HAP-1 (cell line): ENCODE measurements at places on chromosomes 16 and 17.
A peak's percentile ranks its signal among the peaks of the same experiment; 100 is the strongest.

DNA sequence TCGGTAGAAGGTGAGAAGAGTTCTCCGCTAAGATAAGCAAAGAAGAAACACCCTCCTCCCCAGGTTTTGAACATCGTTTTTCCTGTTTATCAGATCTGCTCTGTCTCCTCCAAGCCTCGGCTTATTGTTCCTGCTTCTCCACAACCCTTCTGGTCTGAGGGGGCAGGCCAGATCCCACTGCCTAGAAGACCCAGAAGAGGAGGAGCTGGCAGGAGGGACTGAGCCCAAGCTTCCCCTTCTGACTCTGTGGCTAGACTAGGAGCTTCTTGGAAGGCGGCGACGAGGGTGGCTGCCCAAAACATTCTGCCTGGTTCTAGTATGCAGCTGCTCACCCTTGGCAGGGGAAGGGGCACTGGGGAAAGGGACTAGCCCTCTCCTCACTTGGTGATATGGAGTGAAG lies 5.2 kb upstream of the HOXB5 start:
- DNase-seq: no peak

GRCh38 chr17:7261379-7262191 lies 693 bp downstream of the CLDN7 start:
- no peak for DNase-seq

DNA sequence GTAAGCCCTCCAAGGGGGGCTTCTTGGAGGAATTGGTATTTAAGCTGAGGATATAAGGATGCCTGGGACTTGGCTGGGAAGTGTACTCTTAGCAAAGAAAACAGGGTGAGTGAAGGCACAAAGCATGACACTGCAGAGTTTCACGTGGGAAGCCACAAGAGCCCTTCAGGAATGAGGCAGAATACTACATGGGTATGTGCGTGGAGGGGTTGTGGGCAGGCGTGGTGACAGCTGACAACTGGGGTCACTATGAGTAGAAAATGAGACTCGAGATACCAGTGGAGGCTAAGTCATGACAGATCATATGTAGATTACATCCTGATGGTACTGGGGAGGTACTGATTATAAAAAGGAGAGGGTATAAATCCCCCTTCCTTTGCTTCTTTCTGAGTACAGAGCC lies 78.1 kb upstream of the XYLT1 start:
- no peak for DNase-seq

DNA sequence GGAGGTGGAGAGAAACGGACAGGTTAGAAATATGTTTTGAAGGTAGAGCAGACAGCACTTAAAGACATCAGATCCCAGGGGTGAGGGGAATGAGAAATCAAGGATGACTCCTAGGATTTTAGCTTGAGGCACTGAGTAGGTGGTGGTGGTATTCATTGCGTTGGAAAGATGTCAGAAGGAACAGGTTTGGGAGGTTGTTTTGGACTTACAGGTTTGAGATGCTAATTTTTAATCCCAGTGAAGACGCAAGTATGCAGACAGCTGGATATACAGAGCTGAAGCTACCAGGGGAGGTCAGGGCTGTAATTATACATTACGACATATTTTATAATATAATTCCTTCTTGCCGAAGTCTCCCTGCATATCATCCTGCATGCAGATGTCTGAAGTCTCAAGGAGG lies 433.3 kb downstream of the XYLT1 start:
- DNase-seq: no peak

DNA sequence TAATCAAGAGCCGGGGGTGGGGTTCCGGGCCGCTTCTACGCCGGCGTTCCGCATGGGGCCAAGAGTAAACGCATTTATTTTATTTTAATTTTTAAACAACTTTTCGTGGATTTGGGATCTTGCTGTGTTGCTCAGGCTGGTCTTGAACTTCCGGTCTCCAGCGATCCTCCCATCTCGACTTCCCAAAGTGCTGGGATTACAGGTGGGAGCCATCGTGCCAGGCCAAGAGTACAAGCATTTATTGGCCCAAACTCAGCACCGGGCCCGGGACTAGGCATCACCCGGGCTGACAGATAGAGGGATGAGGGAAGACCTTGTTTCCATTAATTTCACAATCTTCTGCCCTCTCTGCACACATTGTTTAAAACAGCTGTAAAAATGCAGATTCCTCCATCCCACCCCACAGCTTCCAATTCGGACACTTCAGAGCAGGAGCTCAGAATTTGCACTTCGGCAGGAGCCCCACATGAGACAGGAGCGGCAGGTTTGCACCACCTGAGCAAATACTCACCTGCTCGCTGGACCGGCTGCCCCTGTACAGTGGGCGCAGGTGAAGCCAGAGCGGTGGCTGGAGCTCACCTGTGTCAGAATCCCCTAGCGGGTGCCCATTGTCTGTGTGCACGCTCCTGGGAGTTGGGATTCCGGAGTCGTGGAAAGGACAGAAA lies 663 bp upstream of the GINS2 start:
- DNase-seq: peak; percentile 34

DNA sequence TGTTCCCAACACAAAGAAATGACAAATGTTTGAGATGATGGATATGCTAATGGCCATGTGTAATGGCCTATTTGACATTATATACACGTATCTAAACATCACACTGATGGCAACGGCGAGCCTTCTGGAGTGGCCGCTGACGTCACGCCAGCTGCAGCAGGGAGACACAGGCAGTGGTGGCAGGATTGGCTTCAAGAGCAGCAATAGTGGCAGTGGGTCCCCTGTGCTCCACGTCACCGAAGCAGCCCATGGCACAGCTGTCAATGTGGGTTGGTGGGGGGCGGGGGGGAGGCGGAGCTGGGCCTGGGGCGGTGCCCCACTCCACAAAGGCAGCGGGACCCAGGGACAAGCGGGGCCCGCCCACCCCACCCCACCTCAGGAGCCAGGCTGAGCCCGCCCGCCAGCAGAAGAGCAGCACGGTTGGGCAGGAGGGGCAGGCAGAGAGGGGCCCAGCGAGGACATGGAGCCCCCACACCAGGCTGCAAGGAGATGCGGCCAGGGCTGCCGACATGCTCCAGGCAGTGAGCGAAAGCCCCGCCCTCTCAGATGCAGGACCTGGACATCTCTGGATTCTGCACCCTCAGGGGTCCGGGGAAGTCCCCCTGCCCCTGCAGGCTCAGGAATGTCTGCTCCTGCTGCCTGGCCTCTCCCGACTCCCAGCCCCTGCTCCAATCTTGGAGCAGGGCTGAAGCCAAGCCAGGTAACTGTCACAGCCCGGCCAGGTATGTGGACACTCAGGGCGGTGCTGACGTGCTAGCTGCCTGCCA lies 64.6 kb downstream of the USP32 start:
- DNase-seq: no peak

GRCh38 chr16:55839115-55839514 lies 6.2 kb upstream of the CES1 start:
- no peak for DNase-seq

DNA sequence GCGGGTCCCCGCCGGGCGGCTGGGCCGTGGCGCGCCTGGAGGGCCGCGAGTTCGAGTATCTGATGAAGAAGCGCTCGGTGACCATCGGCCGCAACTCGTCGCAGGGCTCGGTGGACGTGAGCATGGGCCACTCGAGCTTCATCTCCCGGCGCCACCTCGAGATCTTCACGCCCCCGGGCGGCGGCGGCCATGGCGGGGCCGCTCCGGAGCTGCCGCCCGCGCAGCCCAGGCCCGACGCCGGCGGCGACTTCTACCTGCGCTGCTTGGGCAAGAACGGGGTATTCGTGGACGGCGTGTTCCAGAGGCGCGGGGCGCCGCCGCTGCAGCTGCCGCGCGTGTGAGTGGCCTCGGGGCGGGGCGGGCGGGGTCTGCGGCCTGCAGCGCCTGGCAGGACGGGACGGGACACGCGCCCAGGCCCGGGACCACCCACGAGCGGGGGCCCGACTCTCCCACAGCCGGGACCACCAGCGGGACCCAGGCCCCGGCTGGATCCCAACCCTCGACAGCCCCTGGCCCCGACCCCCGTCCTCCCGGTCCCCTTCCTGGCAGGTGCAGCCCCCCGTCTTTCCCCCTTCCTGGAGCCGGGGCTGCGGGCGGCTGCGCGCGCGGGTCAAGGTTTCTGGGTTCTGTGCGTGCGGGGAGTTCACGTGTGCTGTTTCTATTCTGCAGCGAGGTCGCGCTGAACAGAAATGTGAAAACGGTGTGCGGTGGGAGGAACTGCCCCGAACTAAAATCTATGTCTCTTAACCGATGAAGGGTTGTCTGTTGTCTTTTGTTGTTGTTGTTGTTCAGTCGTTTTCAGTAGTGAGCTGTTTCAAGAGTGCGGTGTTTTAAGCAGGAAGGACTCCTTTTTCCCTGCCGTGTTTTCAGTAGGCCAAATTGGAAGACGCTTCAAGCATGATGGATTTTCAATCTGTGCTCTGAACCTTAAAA lies 705 bp downstream of the FOXK2 start:
- peak; percentile 44 for DNase-seq

DNA sequence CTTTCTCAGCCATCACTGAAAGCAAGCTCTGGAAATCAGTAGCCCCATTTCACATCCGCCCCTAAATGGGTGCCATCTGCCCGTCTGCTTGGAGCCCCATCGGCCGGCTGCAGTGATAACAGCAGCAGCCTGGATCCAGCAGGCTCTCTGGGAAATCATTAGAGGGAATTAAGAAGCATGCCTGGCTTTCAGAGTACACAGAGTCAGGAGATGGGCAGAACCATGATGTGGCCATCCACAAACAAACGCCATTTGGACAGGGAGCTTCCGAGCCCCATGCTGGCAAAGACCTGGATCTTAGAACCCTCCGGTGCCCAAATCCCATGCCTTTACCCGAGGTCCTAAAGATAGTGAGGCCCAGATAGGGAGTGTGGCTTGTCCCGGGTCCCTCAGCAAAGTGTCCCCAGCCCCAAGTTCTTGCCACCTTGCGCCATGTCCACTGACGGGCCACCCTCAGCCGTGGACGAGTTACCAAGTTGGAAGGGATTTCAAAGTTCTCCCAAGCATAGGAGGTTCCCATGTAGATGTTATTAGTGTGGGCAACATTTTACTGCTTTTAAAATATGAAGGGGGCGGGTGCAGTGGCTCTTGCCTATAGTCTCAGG lies 1.0 kb upstream of the LITAF start:
- no peak for DNase-seq

- DNase-seq: no peak
Measured at GRCh38 chr17:82234211-82235055, 5.6 kb downstream of the SLC16A3 start.

GRCh38 chr17:78120971-78121800 lies 7.4 kb downstream of the TMC6 start:
- no peak for DNase-seq

- peak; percentile 67 for DNase-seq
Measured at GRCh38 chr17:78316867-78317789, 42.7 kb downstream of the SOCS3 start.

- no peak for DNase-seq
Measured at GRCh38 chr17:61385577-61386236, 13.9 kb upstream of the TBX2 start.

GRCh38 chr17:44867841-44868240 lies 20.2 kb downstream of the HIGD1B start:
- DNase-seq: no peak

DNA sequence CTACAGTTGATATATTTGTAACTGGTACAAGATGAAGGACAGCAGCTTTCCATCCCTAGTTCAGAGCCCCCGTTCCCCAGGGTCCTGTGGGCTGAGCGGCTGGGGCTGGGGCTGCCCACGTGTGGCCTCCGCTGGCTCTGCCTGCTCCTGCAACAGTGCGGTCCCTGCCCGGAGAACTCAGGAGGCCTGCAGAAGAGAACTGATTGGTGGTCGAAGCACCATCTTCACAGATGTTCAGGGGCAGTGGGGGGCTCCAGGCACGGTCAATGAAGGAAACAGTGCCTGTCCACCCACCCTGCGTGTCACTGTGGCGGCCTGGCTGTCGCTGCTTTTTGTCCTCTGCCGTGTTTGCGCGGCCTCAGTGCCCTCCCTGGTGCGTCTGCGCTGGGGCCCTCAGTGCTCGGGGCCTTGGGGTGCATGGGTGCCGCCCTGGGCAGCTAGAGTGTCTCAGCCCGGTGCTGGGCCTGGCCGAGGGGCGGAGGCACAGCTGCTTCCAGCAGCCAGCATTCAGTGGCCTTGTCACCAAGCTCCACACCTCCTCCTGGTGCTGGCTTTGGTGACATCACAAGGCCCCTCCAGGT lies 4.2 kb upstream of the NUDT16L1 start:
- no peak for DNase-seq

DNA sequence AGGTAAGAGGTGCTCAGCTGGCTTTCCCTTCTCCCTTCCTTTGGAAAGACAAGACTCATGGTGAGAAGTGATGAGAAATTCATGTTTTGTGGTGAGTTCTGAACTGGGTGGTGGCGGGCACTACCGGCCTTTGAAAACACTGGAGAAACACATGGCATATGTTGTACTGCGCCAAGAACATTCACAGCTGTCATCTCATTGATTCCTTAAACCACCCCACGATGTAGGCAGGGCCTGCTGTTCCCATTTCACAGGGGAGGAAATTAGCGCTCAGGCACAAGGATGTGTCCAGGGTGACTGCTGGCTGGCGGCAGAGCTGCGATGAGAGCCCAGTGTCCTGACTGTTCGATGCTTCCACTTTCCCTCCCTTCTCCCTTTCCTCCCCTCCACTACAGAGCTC lies 1.6 kb upstream of the DOC2B start:
- DNase-seq: no peak

- DNase-seq: no peak
Measured at GRCh38 chr16:9929836-9930235, 252.4 kb downstream of the GRIN2A start.

GRCh38 chr16:77324729-77325128 lies 110.1 kb downstream of the ADAMTS18 start:
- DNase-seq: no peak

DNA sequence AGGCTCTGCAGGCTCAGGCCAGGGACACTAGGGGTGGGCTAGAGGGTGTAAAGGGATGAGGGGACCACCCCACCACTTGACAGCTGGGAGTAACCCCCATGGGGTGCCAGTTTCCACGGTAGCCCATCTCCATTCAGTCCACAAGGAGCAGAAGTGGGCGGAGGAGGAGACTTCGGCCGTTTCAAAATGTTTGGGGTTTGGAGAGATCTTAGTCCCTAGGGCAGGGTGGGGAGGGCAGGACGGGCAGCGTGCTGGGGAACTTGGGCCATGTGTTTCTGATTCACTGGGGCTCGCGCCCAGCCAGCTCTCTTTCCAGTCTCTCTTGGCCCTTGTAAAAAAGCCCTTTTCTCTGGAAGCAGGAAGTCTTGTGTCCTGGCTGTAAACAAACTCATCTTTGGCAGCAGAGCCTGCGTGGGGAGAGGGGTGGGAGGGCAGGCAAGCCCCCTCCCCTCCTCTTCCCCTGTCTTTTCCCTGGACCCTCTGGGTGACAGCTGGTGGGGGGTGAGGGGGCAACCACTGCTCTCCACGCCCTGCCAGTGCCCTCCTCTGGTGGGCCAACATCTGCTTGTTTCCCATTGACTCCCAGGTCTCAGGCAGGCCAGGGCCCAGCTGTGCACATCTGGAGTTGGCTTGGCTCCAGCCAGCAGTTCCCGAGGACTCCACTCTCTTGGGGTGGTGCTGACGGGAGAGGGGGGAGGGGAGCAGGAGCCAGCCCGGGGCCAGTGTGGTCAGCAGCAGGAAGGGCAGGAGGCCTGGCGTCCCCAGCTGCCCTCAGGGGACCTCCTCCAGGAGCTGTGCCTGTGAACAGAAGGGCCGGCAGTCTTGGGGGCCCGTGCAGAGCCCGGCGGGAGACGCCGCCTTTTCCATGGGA lies 8.1 kb downstream of the CYGB start:
- DNase-seq: no peak
